Naive thymus-derived CD4-positive, alpha-beta T cell (primary cell): ENCODE measurements at places on chromosomes 12 and 14.

DNA sequence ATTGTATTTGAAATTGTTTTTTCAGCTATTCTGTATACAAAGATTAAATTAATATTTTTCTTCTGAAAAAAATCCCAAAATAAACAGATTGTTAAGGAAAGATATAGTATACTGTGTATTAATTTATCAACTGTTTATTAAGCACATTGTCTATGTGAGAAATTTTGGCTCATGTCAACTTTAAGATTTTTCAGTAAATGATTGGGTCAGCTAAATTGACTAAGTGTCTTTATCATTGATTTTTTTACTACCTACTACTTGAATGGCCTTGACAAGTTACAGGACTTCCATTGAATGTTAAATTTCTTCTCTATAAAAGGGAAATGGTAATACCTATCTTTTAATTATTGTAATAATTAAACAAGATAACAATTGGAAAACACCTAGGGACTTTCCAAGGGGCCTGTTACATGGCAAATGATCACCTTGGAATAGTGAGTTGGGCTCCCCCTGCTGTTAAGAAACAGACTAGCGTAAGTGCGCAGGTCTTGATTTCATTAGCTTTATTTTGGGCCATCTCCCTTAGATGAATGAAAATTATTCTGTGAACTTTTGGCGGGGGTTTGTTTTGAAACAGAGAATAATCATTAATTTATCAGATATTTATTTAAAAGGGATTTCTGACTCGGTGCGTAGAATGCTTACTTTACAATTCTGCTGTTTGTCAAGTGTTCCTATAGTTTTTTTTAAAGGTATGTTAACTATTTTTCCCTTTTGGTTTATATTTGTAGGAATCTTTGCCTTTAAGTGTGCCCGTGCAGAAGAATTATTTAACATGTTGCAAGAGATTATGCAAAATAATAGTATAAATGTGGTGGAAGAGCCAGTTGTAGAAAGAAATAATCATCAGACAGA is 14.5 kb upstream of the CCT2 start:
- peak; percentile 67 for DNase-seq

GRCh38 chr14:66606826-66607225 is 98.9 kb downstream of the GPHN start:
- no peak for DNase-seq

GRCh38 chr12:108381787-108382436 is 42.8 kb upstream of the CMKLR1 start:
- no peak for DNase-seq

DNA sequence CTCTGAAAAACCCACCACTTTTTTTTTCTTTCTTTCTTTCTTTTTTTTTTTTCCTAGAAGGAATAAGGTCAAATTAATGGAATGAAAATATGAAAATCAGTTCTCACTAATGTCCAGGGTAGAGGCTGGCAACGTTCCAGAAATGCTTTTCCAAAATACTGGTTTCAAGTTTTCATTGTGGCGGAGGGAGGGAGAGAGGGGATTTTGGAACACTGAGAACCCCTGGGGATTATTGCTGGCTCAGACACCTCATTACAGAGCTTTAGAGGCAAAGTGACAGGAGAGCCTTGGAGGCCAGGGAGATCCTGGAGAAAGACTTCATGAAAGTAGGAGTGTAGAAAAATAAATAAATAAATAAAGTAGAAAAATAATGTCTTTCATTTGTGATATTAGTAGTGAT is 45.4 kb downstream of the ALX1 start:
- DNase-seq = no peak

DNA sequence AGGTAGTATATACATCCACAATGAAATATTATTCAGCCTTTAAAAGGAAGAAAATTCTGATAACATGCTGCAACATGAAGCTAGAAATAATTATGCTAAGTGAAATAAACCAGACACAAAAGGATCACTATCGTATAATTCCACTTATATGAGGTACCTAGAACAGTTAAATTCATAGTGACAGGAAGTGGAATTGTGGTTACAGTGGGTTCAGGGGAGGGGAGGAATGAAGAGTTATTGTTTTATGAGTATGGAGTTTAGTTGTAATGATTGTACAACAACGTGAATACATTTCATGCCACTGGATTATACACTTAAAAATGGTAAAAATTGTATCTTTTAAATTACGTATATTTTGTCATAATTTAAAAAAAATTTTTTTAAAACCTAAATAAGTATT is 21.0 kb downstream of the EEA1 start:
- peak; percentile 72 for DNase-seq

DNA sequence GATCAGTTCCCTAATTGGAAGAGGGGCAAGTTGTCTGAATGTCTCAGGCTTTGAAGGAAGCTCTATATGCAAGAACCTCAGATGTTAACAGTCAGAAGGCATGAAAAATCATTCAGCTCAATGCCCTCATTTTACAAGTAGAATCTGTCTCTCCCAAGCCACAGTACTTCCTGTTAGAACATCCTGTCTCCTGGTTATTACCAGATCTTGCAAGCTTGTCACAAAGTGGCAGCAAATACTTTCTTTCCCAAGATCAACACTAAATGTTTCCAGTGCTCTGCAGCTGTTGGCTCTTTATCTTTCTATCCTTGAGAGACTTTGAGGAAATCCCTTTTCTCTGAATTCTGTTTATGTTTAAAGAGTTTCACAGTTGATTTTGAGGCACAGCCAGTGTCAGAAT is 235.5 kb downstream of the AKAP6 start:
- DNase-seq = no peak

DNA sequence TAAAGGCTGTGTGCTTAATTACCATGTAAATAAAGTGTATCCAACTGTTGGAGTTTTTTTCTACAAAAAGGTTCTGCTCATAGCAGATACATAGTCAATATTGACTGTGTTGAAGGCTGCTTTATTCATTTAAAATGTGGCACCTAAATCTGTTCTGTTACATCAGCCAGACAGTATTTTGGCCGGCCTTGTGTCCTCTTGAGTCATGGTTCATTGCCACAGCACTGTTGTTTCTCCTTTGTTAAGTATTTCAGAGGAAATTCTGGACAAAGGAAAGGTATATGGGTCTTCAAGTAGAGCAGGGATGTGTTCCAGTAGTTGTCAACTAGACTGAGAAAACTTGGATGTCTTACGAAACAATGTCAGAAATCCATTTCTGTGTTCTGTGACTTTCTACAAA is 95.5 kb downstream of the SLC38A6 start:
- no peak for DNase-seq

GRCh38 chr12:66187821-66188220 is 1.2 kb upstream of the IRAK3 start:
- no peak for DNase-seq

DNA sequence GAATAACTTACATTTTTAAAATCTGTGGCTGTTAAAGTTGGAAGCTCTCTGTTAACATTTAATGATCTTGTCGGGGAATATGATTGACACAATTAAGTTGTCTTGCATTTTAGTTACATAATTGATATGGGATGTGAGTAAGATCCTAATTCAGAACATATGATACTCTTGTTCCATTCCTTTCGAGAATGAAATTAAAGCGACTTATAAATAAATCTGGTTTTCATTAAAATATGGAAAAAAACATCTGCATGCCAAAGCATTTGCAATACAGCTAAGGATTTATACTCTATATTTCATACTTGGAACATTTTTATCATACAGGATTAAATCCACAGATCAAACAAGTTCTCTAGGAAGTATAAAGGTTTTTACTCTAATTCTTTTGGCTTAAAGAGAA is 52.0 kb downstream of the SLC38A6 start:
- DNase-seq = no peak

DNA sequence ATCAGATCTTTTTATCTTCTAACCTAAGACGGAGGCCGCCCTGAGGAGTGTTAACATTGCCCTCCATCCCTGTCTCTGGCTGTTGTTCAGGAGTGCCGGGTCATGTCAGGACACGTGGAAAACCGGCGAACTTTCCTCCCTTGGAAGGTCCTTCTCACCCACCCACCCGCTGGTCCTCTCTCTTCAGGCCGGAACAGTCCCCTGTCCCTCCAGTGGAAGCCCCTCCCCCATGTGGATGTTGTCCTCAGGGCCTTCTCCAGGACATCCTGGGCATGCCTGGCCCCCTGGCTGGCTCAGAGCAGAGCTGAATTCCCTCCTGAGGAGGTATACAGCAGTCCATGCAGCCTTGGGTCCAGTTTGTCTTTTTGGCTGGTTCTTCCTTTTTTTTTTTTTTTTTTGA is 20.3 kb upstream of the ITPK1 start:
- DNase-seq = no peak

DNA sequence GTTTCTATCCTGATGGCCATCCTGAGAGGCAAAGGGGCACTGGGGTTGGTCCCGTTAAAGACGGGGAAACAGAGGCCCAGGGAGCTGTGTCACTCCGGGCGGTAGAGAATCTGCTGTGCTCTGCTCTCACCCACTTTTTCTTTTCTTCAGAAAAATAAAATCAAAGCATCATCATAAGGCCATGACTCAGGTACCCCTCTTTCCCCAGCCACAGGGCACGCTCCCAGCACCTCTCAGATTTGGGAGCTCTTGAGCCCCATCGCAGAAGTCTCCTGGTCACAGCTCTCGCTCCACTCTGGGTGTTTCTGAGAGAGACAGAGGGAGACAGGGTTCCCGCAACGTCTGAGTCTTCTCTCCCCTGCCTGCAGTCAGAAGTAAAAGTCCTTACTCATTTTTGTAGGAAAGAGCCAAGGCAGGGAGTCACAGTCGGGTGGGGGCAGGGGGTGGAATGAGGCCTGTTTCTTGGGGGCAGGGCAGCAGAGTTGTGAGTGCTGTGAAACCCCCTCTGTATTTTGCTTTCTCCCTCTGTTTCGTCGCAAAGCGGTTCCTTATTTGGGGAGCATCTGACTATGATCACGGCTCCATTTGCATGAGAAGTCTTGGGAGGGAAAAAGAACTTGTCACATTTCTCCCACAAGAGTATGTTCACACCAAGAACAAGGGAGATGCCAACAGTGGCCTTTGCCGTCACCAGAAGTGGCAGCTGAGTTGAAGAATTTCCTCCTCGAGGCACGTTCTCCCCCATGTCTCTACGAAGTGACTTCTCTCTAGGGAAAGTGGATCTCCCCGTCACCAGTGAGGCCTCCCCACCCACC is 139.0 kb downstream of the BCL11B start:
- DNase-seq = no peak

- DNase-seq = no peak
Measured at GRCh38 chr12:116278667-116279066, 1.2 kb upstream of the MED13L start.

DNA sequence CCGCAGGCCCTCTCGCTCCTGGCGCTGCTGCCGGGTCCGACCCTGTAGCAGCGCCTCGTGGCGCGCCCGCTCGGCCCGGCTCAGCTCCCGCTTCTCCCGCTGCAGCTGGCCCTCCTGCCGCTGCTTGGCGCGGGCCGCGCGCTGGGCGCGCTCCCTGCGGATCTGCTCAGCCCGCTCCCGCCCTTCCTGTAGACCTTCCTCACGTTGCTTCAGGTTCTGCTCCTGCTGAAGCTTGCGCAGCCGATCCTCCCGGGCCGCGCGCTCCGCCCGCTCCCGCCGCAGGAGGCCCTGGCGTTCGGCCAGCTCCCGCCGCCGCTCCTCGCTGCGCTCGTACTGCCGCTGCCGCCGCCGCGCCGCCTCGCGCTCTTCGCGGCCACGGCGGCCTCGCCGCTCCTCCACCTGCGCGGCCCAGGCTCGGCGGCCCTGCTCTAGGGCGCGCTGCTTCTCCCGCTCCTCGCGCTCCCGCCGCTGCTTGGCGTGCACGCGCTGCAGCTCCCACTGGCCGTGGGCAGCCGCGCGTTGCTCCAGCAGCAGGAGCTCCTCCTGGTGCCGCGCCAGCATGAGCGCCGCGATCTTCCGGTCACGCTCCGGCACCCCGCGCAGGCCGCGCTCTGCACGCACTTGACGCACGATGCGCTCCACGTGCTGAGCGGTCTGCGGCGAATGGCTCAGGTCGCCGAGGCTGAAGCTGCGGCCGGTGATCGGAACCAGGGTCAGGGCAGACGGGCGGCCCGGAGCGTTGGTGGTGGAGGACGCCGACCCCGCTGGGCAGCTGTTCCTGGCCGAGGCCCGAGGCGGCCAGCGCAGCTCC is 2.4 kb downstream of the CCDC177 start:
- DNase-seq = no peak

GRCh38 chr14:22928237-22929103 is 706 bp downstream of the PRMT5 start:
- no peak for DNase-seq

- DNase-seq = peak; percentile 43
Measured at GRCh38 chr14:104137297-104138097, 890 bp upstream of the KIF26A start.

- no peak for DNase-seq
Measured at GRCh38 chr12:113241191-113242025, 20.1 kb downstream of the TPCN1 start.

- DNase-seq = no peak
Measured at GRCh38 chr14:76129851-76130576, 21.7 kb upstream of the GPATCH2L start.

- no peak for DNase-seq
Measured at GRCh38 chr12:85621041-85621440, 215.2 kb downstream of the RASSF9 start.

DNA sequence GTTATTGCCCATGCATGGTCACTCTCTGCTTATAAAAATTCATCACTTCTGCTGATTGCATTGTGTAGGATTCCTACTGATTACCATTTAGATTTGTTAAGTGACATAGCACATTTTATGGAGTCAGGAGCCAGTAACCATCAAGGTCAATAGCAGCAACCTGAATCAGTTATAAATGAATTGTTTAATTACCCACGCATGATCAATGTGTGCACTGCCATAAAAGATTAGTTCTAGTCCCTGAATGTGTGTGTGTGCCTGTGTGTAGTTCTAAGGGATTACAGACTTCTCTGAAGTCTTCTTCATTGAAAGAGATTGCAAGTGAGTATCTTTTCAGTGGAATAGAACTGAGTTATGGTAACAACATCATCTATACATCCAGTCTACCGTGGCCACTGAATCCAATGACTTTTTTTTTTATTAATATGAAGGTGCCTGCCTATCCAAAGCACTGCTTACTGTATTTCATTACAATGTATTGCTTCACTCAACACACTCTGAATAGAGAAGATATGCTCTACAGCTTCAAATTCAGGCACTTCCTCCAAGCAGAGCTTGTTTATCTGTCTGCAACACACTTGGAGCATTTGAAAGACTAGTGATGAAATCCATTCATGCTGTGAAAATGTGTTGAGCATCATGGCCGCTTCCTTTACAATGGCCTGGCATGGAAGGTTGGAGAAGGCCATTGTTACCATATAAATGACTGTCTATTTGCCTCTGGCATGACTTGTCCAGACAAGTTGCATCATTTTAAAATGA is 381.7 kb downstream of the DIO2 start:
- no peak for DNase-seq

DNA sequence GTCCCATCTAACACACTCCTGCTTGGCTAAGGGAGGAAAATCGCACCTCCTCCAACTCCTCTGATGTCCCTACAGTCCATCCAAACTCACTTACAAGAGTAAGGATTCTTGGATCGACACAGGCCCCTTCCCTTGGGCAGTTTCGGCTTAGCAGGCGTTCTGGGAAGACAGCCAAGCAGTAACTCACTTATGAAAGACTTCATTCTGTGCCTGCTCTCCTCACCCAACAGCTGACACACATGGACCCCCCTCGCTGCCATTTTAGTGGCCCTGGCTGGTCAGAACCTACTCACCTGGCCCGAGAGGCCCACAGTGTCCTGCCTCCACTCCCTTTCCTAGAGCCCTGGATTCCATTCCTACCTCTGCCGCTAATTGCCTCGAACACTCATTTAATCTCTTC is 52.3 kb upstream of the BCL2L14 start:
- no peak for DNase-seq
